Activated CD4-positive, alpha-beta T cell treated with anti-CD3 and anti-CD28 coated beads, Interleukin-2, amount 10 ng/mL, durations not matched to agents 7 days and 5 days (primary cell): ENCODE measurements at places on chromosomes 4 and X.

DNA sequence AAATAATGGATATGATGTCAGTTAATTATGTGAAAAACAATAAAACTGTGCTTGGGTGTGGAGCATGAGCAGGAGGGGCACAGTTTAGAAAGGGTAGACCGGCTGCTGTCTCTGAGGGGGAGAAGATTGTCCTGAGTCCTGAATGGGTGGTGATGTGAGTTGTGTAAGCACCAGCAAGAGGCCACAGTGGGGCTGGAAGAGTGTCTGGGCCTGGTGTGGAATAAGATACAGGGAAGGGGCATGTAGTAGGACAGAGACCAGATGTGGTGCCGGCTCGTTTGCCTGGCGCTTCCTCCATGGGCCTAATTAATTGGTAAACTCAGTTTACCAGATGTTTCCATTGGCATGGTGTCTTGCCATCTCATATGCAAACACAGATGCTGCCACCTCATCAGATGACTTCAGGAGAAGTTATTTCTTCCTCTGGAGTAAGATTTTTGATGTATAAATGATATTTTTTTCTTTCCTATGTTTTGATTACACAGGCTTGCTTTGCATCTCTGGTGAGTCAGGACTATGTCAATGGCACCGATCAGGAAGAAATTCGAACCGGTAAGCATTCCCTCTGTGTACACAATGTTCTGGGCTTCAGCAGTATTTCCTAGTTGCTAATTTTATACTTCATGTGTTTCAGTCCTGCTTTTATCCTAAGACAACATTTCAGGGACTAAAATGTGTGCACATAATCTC is 5.1 kb downstream of the MED28 start:
- no peak for DNase-seq

DNA sequence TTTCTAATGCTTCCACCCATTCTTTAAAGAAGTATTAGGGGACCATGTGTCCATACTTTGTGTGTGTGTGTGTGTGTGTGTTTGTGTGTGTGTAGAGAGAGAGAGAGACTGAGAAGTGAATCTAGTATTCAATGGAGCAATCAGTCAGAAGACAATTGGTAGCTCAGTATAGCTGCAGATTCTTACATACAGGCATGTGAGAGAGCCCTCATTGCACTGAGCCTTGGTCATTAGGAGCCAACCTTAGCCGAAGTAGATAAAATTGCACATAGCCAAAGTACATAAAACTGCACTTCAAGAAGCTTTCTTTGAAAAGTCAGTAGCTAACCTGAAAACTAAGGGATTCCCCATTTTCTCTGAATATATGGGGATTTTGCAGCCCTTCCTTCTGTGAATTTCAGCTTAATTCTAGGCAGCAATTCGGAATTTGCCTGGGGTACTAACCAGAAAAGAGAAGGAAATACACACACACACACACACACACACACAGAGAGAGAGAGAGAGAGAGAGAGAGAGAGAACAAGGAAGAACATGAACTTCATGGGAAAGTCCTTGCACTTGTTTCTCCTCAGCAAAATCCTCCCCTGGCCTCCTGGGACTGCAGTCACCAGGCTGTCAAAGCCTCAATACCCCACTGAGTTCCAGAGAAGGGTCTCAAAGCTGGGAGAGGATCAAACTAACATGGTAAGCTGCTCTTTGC is 1.7 kb upstream of the PRDM8 start:
- DNase-seq, result no peak

- no peak for DNase-seq
Measured at GRCh38 chrX:9293051-9293496, 171.8 kb upstream of the TBL1X start.

GRCh38 chrX:73930300-73930699 is 367.3 kb downstream of the CHIC1 start:
- DNase-seq, result no peak

GRCh38 chr4:96698831-96699230 is 858.9 kb downstream of the PDHA2 start:
- DNase-seq, result no peak

DNA sequence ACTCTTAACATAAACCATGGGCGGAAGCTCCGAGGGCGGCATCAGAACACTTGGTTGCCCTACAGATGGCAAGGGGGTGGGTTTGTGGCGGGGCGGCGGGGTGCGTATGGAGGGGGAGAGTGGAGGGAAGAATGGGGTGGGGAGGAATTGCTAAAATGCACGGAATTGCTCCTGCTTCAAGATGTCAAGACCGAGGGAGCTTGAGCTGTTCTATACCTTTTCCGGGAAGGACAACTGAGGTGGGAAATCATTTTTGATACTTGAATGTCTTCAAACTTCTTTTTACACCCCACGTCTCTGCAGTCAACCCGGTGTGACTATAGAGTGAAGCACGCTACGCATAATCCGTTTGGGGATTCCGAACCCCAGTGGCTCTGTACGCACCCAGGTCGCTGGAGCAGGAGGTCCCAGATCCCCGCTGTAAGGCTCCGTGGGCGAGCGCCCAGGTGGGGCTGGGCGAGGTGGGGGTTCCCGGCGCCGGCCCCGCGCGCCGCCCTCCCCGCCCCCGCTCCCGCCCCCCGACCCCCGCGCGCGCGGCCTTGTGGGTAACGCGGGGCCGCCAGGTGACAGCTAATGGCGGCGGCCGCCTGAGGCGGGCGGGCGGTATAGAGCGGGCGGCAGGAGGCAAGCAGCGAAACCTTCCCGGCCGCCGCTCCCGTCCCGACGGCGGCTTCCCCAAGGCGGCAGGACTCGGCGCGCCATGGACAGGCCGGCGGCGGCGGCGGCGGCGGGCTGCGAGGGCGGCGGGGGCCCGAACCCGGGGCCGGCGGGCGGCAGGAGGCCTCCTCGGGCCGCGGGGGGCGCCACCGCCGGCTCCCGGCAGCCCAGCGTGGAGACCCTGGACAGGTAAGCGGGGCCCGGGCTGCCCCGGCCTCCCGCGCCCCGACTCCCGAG is at the start of gene MTMR1:
MTMR1 (plus strand) TSS at position 566 of the 894 bp plus-strand sequence; CDS start at position 701, 135 bp downstream.
- DNase-seq, result peak; percentile 45
